ENCODE measurements at places on chromosomes 5 and 9.

DNA sequence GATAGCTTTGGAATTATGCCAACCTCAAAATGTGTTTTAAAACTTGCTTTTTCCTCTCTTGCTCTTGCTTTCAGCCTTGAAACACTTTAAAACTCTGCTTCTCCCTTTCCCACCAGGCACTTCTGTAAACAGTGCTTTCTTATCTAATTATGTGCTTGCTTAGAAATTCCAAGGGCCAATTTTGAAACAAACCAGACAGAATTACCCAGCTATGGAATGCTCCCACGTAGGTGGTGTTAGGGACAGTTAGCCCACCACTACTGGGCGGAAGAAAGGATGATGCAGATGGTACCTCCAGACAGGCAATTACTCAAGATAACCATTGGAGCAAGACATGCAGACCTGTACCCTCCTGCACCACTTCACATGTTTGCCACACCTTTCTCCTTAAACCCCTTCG lies 523.0 kb upstream of the PTPRD start:
- no peak for DNase-seq

DNA sequence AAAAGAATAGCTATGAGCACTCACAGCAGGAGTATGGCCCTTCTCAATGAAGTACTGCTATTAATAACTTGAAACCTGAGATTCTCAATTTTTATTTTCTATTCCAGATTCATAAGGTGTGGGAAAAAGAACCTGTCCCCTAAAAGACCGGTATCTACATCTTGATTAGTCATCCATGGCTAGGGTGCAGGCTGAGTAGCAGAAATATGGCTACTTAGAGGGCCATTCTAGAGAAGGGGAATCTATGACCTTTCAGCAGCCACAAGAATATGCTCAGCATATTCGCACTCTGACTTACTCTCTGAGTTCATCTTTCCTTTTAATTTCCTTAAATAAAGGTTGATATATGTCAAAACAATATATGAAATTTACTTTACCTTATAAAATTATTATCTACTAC lies 27.7 kb downstream of the WDR36 start:
- DNase-seq = no peak

GRCh38 chr9:4530375-4530774 lies 40.1 kb downstream of the SLC1A1 start:
- DNase-seq = peak; percentile 46

DNA sequence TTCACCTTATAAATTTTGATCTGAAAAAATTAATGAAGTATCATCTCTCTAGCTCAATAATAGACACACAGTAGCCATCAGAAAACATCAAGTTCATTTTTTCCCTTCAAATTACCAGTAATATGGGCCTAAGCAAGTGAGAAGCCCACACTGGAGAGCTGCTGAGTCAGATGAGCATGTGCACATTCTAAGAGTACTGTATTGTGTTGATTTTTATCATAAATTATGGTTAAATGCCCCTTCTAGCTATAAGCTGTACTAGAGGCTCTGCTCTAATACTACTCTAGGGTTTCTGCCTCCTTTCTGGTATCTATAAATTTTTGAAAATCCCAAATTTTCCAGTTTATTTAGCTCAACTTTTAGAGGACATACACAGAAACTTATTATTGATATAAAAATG lies 42.1 kb upstream of the TYRP1 start:
- DNase-seq = no peak

DNA sequence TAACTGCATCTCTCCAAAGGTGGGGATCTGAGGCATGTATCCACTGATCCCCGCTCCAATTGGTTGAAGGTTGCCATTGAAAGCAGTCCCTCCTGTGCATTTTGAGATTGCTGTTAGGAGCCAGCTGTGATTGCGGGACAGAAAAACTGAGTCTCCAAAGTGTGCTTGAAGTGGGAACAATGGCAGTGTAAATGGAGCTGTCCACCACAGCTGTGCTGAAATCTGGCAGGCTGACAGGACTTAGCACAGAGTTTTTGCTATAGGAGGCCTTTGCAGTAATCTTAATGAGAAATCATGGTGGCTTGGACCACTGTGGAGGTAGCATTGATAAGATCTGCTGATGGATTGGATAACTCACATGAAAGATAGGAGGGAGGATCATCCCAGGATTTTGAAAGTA lies 3.3 kb downstream of the RNF20 start:
- no peak for DNase-seq

- DNase-seq = no peak
Observed at GRCh38 chr9:107738789-107739188, 249.2 kb upstream of the KLF4 start.

GRCh38 chr9:83574482-83574881 lies 36.3 kb upstream of the FRMD3 start:
- no peak for DNase-seq

DNA sequence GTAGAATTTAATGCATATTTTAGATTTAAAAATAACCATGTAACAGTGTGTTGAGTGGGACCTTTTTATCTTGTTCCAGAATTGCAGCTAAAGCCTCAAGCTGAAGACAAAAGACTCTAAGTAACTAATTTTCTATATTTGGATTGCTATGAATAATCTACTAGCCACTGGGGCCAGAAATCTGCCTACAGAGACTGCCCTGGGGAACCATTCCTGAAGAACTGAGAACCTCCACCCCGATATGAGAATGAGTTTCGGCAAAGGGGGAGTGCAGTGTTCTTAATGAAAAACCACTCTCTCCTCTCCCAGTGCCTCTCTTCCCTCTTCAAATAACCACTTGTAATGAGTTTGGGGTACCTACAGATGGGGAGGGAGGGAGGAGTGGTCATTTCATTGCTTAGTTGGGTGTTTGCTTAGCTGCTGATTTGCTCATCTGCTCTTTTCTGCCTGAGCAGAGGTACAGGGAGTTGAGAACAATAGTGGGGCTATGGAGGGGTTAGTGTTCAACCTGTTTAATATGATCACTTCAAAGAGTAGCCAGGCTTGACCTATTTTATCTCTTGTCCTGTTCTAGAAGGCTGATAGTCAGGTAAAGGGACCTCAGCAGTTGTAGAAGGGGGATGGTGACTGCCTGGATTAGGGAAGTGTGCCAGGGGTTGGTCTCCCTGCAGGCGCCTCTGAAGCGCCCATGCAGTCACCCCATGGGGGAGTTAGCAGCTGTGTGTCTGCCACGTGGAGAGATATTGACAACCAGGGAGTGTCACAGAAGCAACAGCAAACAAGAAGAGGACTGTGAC lies 47.7 kb downstream of the ATG10 start:
- DNase-seq = peak; percentile 46

DNA sequence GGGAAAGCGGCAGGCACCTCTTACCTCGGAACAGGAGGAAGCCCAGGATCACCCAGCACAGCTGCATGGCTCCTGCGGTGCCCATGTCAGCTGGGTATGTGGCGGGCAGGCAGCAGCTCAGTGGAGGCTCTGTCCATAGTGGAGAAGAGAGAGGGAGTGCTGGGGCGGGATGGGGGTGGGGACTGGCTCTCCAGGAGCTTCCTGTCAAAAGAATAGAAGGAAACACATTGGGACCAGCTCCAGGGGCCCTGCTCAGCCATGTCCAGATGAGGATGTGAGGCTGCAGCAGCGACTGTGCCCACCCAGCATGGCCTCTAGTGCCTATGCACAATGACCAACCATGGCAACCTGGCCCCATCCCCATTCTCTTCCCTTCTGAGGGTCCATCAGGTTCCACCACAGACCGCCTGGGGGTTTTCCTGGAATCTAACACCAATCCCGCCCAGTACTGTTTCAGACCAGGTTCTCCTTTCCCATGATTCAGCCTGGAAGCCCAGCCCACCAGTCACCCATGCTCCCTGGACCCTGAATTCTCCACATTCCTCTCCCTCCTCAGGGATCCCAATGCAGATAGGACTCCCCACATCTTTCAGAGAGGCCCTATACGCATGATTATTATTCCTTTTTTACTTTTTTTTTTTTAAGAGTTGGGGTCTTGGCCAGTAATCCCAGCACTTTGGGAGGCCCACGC lies at the start of gene ECSCR:
ECSCR (minus strand) TSS at position 158 of the 691 bp plus-strand sequence; CDS start at position 85, 73 bp downstream.
- DNase-seq = no peak

DNA sequence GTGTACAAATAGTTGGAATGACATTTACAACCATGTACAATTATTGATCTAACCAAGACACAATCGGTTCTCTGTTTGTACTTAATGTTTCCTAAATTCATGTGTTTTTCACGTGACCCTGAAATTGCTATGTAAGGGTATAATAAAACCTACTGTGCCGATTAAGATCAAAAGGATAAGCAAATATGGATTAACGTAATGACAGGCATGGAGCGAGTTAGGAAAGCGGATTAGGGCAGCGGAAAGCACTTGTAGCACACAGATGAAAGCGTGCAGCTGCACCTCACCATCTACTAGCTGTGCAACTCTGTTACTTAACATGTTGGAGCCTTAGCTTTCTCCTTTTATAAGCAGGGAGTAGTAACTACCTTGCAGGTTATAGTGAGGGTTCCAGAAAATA lies 38.3 kb upstream of the ZFYVE16 start:
- no peak for DNase-seq

- DNase-seq = no peak
Observed at GRCh38 chr5:127851964-127852363, 148.8 kb downstream of the CCDC192 start.

DNA sequence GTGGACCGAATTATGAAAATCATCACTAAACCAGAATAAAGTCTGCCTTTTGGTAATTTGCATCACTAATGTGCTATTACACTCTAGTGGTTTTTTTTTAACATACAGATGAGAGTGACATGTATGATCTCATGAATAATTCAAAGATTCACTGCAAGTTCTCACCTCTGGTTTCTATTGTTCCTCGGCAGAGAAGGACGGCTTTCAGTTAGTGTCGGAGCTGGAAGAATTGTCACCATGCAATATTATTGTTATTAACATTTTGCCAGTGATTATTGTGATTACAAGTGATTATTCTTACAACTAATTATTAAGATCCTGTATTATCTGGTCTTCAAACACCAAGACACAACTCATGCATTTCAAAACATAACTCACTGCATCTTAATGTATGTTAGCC lies 366.6 kb upstream of the RPS23 start:
- DNase-seq = no peak

DNA sequence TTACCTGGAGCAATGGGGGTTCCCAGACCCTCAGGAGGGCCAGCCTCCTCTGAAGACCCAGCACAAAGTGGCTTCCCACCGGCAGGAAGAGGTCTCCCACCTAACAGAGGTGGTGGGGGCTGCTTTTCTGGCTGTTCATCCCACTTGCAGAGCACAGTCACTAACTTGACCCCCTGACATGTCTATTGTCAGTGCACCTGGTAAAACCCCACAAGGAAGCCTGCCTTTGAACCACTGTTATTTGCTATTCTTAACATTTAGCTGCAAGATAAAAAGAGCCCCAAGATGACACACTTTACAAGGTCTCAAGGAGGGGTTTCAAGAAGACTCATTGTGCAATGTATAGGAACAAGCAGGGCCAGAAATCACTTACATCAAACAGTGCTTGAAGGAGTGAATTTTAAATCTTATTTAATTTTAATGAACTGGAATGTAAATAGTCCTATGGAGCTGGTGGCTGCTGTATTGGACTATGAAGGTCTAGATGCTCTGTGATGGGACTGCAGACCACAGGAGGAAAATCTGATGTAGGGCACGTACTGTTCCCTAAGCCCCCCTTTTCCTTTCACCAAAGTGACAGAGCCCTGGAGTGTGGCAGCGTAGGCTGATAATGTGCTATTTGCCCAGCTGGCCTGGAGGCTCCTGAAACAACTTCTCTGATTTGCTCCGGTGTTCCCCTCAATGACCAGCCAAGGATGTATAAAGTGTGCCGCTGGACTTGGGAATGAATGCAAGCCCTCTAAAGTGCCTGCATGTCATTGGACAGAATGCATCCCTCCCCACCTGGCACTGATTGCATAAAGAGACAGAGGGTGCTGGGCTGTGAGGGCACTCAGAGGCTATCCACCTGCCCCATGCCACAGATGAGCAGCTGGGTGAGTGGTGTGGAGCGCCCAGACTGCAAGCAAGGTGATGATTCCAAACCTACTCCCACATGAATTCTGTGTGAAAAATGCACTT lies 80.2 kb downstream of the PTPN3 start:
- DNase-seq = no peak

- no peak for DNase-seq
Observed at GRCh38 chr9:38074441-38074961, 5.5 kb upstream of the SHB start.

- no peak for DNase-seq
Observed at GRCh38 chr9:117732494-117732893, 28.3 kb downstream of the TLR4 start.

DNA sequence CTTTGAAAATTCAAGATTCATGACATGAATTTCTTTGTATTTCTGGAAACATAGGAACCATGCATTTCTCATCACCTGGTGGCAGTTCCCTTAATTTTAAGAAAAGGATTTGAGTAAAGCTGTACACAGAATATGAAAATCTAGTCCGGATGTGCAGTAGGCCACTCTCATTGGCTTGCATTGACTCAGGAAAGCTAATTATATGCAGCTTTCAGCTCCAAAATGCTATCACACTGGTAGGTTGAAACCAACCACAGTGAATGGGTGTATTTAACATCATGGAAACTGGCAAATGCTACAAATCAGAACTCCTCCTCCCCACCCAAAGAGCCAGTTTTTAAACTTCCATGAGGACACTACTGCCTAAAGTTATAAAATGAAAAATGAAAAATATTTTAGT lies 161.6 kb upstream of the FBXL17 start:
- no peak for DNase-seq

- no peak for DNase-seq
Observed at GRCh38 chr5:174799121-174799520, 74.7 kb downstream of the MSX2 start.

DNA sequence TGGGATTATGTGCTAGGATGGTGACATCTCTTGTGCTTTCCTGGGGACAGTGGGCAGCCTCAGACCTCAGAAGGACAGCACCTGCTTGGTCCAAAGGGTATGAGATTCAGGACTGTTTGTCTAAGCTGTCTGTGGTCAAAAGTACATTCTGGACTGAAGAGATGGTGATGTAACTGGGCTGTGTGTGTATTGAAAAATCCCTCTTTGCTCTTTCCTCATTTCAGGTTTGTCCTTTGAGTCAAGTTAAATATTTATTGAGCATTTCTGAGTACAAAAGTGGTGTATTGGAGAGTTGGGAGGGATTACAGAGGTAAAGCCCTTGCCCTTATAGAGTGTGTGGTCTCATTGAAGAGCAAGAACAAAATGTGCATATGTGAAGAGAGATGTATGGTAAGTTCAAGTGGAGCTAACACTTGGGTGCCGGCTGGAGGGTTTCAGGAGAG lies 46.7 kb downstream of the RCL1 start:
- no peak for DNase-seq

- no peak for DNase-seq
Observed at GRCh38 chr5:175357995-175358394, 86.0 kb downstream of the DRD1 start.

GRCh38 chr5:105868038-105868780 lies 1802.5 kb downstream of the EFNA5 start:
- no peak for DNase-seq

DNA sequence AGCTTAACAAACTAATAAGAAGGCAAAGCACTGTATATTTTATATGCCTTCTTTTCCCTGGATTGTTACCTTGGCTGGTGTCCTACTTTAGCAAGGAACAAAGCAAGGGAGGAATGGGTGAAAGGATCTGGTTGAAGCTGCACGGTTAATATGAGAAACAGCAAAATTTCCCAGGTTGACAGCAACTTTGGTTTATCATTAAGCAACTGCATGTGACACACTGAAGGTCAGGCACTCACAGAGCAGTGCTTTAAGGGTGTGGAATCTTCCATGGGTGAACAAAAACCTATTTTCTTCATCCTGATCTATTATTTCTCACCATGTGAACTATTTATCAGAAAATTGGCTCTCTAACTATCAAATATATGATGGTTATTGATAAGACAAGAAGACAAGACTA lies 109.0 kb upstream of the ATP10B start:
- no peak for DNase-seq
